Stomach (tissue), 19 donors: ENCODE measurements at places on chromosomes 3 and 15. TPM values are rescaled to one million over a fixed set of nuclear protein-coding genes. Genes with fewer than 3 reads are reported as not detected.

GRCh38 chr3:105944276-105944675 is 75.5 kb upstream of the CBLB start:
- no peak overlapping the region for H3K4me3 ChIP-seq
- no peaks in the 10 kb centered on the region for H3K27me3 ChIP-seq
- no peak for DNase-seq
- no peaks in the 10 kb centered on the region for H3K4me1 ChIP-seq

IL17RC gene
- 244 TPM for total RNA-seq

CPN2 gene
- total RNA-seq: not detected

TTC21A gene
- total RNA-seq: 2.9 TPM

DNA sequence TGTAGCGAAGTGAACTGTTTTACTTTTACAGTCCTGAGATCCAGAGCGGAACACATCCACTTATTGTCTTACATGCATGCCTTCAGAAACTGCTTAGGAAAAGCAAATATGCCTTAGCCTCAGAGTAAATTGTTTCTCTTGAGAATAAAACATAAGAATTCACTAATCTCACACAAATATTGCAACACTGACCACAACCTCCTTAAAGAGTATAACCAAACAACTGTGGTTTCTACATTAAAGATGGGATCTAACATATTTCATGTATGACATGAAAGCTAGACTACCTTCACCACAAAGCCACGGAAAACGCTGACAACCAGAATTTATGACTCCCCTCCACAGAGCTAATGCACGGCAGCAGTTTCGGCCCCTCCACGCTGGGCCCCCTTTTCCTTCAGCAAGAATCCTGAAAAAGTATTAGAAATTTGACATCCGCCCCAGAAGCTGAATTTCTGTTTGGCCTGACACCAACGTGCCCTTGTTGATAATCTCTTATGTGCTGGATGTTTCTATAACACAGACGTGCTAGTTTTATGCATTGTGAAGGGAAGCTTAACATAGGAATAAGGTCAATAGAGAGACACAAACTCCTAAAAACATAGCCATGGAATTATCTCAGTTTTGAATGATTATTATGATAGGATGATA is 84.6 kb downstream of the GREM1 start:
- no peak overlapping the region for H3K27ac ChIP-seq
- H3K4me3 ChIP-seq: no peak overlapping the region
- no peaks in the 10 kb centered on the region for H3K4me1 ChIP-seq
- H3K27me3 ChIP-seq: no peaks in the 10 kb centered on the region

- peak within 1 kb of the TSS; percentile 98 for H3K27ac ChIP-seq
- H3K36me3 ChIP-seq: no peaks in the 10 kb centered on the region
- peak within 1 kb of the TSS; percentile 75 for H3K4me3 ChIP-seq
- H3K27me3 ChIP-seq: no peaks in the 10 kb centered on the region
- H3K4me1 ChIP-seq: peaks cover 26% of the 10 kb centered on the region
- DNase-seq: peak; percentile 59
Observed at GRCh38 chr3:197555281-197556261, at the start of gene BDH1. Gene BDH1, minus strand, starts transcription at chr3:197555968. Its CDS starts 9,525 bp downstream, at chr3:197546443.

DNA sequence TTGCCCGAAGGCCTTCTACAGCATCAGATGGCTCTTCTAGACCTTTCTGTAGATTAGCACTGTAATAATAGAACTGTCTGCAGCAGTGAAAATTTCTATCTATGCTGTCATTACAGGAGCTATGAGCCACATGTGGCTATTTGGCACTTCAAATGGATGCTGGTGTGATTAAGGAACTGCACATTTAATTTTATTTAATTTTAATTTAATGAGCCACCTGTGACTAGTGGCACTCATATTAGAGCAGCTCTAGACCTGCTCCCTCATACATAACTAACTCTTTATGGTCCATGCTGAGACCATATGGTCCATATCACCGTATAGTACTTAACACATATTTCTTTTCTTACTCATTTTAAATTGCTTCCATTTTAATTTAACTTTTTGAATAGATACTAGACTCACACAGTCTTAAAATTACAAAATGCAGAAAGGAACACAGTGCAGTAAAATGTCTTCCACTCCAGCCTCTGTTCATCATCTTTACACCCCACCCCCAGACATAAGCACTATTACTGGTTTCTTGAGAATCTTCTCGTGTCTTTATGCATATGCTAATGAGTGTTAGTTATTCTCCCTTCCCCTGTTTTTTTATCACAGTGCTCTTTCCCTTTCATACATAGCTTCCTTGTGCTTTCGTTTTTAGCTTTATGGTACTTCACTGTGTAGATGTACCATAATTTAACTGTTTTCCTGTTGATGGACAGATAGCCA is 9.6 kb downstream of the LSM3 start:
- H3K36me3 ChIP-seq: peaks cover 58% of the 10 kb centered on the region
- H3K27me3 ChIP-seq: no peaks in the 10 kb centered on the region
- no peak for DNase-seq
- no peaks in the 10 kb centered on the region for H3K4me1 ChIP-seq

GRCh38 chr15:92903631-92903965 is 3.5 kb downstream of the CHD2 start:
- H3K27me3 ChIP-seq: no peaks in the 10 kb centered on the region
- no peaks in the 10 kb centered on the region for H3K36me3 ChIP-seq
- peak overlapping the region; percentile 55 for H3K4me3 ChIP-seq

NEK10 gene
- not detected for total RNA-seq

DNA sequence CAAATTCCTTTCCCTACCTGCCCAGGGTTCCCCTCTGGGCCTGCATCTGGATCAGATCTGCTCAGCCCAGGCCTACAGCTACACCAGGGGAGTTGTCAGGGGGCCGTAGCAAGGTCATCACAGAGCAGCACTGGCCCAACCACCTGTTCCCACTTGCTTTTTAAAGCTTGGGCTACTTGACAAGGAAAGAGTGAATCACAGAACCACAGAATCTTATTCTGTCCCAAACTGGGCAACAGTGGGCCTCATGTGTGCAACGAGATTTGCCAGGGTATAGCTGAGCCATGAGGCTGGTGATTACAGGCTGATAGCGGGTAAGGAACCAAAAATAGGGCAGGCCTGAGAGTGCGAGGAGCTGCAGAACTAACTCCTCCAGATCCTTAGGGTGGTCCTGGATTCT is 66.7 kb downstream of the MYLK start:
- no peak overlapping the region for H3K27ac ChIP-seq
- no peaks in the 10 kb centered on the region for H3K36me3 ChIP-seq

- no peak overlapping the region for H3K27ac ChIP-seq
- no peaks in the 10 kb centered on the region for H3K27me3 ChIP-seq
- no peak overlapping the region for H3K4me3 ChIP-seq
- DNase-seq: no peak
Observed at GRCh38 chr3:167859610-167860009, 124.1 kb downstream of the SERPINI1 start.

KPNA4 gene
- total RNA-seq: 19.0 TPM

CHDH gene
- 47.8 TPM for total RNA-seq

XCR1 gene
- not detected for total RNA-seq

DNA sequence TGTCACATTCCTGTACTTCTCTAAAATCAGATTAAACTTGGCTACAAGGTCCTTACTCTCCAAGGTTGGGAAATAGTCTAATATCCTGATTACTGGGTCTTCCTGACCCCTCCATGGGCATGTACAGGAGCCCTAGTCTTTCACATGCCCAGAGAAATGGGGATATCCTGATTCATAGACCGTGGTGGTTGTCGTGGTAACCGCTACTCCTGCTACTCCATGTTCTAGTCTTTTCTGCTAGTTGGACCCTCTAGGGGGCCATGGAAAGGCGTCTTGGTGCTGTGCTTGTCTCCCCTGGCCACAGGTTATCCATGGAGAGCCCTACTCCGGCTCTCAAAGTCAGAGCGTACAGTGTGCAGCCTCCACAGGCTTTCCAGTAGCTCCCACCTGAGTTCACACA is 13.1 kb upstream of the ZBTB38 start:
- H3K27me3 ChIP-seq: no peaks in the 10 kb centered on the region
- no peaks in the 10 kb centered on the region for H3K36me3 ChIP-seq
- no peak for DNase-seq
- H3K27ac ChIP-seq: no peak overlapping the region

DNA sequence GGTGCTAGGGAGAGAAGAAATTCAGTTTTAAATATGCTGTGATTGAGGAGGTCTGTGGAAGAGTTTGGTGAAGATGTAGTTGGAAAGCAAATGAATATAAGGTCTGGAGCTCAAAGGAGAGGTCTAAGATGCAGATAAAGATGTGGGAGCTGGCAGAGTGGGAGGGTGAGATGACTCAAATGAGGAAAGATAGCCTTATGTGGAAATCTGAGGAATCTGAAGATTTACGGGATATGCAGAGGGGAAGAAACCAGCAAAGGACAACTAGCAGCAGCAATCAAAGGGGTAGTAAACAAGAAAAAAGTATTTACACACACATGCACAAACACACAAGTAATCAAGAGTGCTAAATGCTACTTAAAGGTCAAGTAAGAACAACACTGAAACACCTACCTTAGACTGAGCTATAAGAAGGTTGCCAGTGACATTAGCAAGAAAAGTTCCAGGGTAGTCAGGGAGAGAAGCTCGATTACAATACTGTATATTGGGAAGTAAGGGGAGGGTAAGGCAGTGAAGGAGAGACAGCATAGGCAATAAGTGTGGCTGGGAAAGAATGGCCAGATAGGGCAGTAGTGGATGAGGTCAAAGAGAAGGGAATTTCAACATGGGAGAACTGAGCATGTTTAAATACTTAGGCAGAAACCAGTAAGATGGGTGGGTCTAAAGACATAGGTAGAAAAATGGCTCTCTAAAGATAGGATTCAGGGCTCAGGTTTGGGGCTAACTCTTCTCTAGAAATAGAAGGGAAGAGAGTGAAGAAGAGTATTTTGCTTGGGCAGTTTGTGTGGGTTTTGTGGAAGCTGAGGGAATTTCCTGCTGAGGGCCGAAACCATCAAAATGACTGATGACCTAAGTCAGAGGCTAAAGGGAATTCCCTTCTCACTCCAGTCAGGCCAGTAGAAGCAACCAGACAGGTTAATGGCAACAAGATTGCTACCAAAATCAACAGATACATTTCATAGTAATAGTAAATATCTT is 8.9 kb downstream of the CMTM6 start:
- no peaks in the 10 kb centered on the region for H3K27me3 ChIP-seq
- peaks cover 45% of the 10 kb centered on the region for H3K4me1 ChIP-seq
- H3K27ac ChIP-seq: no peak overlapping the region
- no peak overlapping the region for H3K4me3 ChIP-seq

DNA sequence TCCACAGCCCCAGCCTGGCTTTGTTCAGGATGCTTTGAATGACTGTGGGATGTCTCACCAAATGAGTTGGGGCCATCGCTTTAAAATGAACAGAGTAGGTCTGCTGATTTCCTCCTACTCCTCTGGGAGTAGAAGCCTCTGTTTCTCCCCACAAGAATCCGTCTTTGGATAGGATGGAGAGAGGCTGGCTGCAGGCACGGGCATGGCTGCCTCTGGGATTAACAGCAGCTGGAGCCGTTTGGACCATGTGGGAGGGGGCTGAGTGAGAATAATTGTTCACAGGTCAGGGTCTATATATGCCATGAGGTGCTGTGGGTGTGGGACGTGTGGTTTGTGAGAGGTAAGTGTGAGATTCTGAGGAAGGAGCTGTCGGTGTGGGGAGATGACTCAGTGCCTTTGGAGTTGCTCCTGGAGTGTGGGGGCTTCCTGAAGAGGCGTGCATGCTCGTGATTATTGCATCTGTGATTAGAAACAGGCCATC is 48.0 kb upstream of the APEH start:
- H3K4me1 ChIP-seq: no peaks in the 10 kb centered on the region
- no peak overlapping the region for H3K4me3 ChIP-seq
- H3K27ac ChIP-seq: no peak overlapping the region
- no peak for DNase-seq

MBNL1 gene
- 379 TPM for total RNA-seq

DNA sequence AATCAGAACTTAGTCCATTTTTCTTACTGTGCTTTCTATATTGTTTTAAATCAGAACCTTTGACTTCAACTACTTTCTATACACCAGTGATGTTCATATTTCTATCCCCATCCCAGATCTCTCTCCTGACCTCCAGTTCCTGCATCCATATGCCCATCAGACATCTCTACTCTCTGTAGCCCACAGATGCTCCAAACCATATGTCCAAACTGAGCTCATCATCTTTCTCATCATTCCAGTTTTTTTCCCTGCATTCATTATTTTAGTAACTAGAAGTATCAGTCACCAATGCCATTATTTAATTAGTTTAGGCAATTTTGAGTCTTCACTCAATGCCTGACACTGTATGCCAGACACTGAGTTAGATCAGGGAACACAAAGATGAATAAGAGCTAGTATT is 25.4 kb upstream of the IL16 start:
- H3K4me1 ChIP-seq: peaks cover 18% of the 10 kb centered on the region
- H3K27ac ChIP-seq: no peak overlapping the region
- DNase-seq: no peak

GRCh38 chr15:23912191-23912590 is 225.1 kb upstream of the NDN start:
- H3K4me3 ChIP-seq: no peak overlapping the region
- no peak overlapping the region for H3K27ac ChIP-seq
- H3K4me1 ChIP-seq: no peaks in the 10 kb centered on the region
- no peaks in the 10 kb centered on the region for H3K27me3 ChIP-seq
- no peaks in the 10 kb centered on the region for H3K36me3 ChIP-seq

DNA sequence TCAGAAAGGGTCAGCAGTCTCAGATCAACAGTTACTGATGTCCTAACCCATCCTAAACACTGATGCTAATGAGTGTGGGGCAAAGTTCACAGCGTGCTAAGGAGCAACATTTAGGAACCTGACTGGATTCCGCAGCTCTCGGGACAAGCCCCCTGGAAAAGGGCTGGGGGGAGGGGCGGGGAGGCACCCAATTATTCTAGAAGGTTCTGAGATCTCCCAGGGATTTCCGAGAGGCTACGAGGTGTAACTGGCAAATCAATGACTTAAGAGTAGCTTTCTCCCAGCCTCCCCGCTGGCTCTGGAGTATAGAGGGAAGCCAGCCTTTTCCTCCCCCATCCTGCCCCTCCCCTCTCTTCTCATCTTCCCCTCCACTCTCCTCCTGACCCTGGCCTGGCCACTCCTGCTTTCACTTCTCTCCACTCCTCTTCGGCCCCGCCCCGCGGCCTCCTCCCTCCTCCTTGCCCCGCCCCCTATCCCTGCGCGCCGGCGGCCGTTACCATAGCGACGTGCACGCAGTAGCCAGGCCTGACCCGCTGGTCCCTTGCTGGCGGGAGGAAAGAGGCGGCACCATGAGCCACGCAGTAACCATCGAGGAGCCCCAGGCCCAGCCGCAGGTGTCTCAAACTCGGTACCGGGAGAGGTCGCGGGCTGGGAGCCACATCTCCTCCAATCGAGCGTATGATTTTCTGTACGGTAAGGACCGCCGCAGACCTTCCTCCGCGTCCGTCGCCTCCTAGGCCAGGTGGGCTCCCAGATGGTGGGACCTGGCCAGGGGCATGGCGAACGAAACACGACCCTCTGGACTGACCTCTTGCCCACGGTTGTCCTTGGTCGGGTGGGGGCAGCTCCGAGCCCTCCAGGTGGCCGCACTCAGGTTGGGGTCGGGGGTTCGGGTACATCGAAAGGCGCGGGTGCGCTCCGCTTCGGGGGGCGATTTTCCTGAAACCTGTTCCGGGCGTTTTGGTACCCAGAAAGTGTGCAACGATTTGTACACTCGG is at the start of gene CFAP91:
TSS of gene CFAP91 (plus strand) at position 493 of the 998 bp plus-strand sequence. CDS start at position 570, 77 bp downstream.
- H3K27me3 ChIP-seq: no peaks in the 10 kb centered on the region
- peaks cover 30% of the 10 kb centered on the region for H3K4me1 ChIP-seq
- peak within 1 kb of the TSS; percentile 86 for H3K27ac ChIP-seq
- DNase-seq: peak; percentile 97
- no peaks in the 10 kb centered on the region for H3K36me3 ChIP-seq
